ENCODE measurements at places on chromosomes 6 and 20.

GRCh38 chr6:1212919-1213318 is 99.0 kb upstream of the FOXQ1 start:
- no peaks in the 10 kb centered on the region for H3K4me1 ChIP-seq
- no peaks in the 10 kb centered on the region for H3K36me3 ChIP-seq
- DNase-seq, result no peak
- H3K27ac ChIP-seq, result no peak overlapping the region

DNA sequence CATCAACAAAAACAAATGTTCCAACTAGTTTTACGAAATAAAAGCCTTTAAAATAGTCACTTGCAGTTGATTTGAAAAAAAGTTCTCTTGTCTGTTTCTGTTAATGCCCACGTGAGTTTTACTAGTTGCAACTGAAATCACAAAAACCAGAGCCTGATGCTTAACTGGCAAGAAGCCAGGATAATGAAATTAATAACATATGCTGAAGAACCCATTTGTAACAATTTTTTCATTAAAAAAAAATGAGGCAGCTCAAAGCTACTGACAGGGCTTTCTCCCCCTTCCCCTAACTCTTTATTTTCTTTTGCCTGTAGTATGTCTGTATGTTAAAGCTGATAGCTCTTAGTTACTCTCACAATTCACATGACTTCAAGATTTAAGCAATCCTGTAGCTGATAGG is 132.7 kb upstream of the EYA4 start:
- no peak overlapping the region for H3K27ac ChIP-seq
- no peaks in the 10 kb centered on the region for H3K27me3 ChIP-seq
- no peak for DNase-seq
- H3K4me1 ChIP-seq, result no peaks in the 10 kb centered on the region
- H3K4me3 ChIP-seq, result no peak overlapping the region

DNA sequence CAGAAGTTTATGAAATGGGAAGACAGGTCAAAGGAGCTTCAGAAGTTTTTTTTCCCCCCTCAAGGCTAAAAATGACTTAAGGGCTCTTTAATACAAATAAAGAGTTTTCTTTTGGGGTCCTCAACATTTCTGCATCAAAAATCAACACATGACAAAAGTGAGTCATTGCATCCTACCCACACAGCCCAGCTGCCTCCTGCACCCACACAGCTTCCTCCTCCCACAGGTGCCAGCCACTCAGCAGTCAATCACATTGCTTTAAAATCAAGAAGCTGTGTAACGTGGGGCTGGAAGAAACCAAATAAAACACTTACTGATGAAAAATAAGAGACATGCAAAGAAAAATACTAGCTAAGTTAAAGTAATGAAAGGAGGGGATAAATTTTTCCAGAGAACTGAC is 68.5 kb downstream of the MAP3K5 start:
- no peaks in the 10 kb centered on the region for H3K27me3 ChIP-seq
- H3K4me3 ChIP-seq, result no peak overlapping the region
- H3K27ac ChIP-seq, result no peak overlapping the region
- H3K4me1 ChIP-seq, result no peaks in the 10 kb centered on the region

DNA sequence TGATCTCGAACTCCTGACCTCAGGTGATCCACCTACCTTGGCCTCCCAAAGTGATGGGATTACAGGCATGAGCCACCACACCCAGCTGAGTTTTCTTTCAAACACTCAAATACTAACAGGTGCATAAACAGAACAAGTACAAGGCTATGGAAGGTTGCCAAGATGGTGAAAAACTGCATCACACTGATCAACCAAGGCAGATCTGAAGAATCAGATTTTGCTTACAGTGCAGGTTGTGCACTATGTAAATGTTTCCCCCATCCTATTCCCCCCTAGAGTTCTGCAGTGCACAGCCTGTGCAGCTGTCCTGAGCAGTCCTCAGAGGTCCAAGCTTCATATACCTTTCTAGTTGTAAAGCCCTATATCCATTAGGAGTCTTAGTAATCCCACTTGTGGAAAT is 73.0 kb downstream of the GFRA4 start:
- H3K4me1 ChIP-seq, result no peaks in the 10 kb centered on the region
- no peak overlapping the region for H3K27ac ChIP-seq

DNA sequence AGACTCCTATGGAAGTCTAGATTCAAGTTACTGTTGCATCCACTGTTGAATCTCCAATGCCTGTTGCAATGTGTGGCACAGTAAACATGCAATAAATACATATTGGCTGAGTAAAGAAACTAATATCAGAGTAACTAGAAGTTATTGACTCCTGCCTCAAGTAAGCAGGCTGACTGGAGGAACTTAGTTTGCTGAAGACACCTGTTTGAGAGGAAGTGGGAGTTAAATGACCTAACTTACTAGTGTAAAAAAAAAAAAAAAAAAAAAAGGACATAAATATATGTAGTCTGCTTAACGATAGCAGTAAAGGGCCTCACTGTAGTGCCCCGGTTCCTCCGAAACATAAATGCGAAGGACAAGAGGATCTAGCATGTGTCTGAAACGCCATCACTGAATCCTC is 249.8 kb upstream of the PRDM1 start:
- no peaks in the 10 kb centered on the region for H3K4me1 ChIP-seq
- DNase-seq, result no peak
- no peaks in the 10 kb centered on the region for H3K27me3 ChIP-seq
- no peak overlapping the region for H3K27ac ChIP-seq

DNA sequence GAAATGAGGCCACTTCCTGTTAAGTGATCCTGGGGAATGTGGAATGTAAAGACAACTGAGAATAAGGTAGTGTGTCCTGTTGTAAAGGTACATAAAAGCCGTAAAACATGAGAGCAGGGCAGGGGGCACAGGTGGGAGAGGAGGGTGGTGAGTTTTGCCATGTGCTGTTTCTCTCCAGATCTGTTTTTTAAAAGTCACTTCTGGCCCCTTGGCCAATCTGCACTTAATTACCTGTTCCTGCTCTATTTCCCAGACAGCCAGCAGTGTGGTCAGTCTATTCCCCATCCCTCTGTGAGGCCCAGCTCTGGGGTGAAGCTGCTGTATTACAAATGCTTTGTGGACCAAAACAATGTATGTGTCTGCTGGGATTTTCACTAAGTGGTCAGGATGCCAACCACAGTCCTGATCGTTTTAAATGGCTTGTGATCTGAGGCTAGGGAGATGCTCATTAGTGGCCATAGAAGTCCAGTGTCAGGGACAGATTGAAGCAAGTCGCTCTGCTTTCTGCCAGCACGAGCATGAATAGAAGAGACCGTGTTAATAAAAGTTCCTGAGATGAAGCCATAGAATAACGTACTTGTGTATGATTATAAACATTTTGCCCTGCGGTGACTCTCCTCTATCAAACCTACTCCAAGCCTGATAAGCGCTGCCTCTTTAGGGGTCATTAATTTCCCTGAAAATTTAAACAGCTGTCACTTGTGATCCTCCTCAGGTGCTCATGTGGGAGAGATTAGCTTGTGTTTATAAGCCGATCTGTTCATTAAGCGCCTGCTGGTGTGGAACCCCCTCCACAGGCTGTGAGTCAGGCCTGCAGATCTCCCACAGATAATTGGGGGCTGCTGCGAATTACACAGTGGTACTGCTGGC is 111.8 kb upstream of the CENPW start:
- no peaks in the 10 kb centered on the region for H3K27me3 ChIP-seq
- no peak overlapping the region for H3K4me3 ChIP-seq
- H3K27ac ChIP-seq, result no peak overlapping the region
- no peak for DNase-seq
- H3K36me3 ChIP-seq, result no peaks in the 10 kb centered on the region

DNA sequence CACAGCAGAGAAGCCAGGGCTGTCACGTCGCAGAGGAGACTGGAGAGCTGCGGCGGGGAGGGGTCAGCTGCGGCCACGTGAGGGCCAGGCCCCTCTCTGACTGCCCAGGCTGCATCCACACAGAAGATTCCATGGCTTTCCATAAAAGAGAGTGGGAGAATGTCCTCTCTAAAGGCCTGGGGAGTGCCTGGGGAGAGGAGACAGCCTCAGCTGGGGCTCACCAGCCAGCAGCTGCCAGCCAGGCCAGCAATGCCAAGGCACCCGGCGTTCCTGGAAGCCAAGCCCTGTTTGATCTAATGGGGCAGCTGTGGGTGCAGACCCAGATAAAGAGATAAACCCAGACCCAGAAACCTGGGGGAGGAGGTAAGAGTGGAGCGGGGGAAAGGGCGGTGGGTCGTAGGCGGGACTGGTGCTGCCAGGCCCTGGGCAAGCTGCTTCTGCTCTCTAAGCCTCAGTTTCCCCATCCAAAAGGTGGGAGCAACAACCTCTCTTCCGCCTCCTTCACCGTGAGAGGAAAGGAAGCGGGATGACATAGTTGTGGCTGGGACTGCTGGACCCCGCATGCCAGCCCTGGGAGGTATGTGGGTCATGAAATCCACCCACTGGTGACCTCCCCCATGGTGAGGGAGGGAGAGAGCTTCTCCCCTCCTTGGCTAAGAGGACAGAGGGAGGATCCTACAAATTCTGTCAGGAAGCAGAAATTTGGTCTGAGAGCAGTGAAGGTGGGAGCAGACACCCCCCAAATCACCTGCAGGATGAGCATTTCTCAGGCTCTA is 3.1 kb upstream of the OSBPL2 start:
- no peak overlapping the region for H3K27ac ChIP-seq
- no peak for DNase-seq
- H3K4me1 ChIP-seq, result no peaks in the 10 kb centered on the region

GRCh38 chr6:144854654-144855053 is 569.5 kb downstream of the UTRN start:
- H3K4me3 ChIP-seq, result no peak overlapping the region
- H3K27ac ChIP-seq, result no peak overlapping the region
- DNase-seq, result no peak
- H3K4me1 ChIP-seq, result no peaks in the 10 kb centered on the region
- peaks cover 35% of the 10 kb centered on the region for H3K36me3 ChIP-seq

- no peak for DNase-seq
- no peaks in the 10 kb centered on the region for H3K4me1 ChIP-seq
- H3K27ac ChIP-seq, result no peak overlapping the region
- no peaks in the 10 kb centered on the region for H3K27me3 ChIP-seq
- no peak overlapping the region for H3K4me3 ChIP-seq
- no peaks in the 10 kb centered on the region for H3K36me3 ChIP-seq
These were observed 30.4 kb upstream of the SPDEF start for GRCh38 chr6:34586327-34587040.

- no peak overlapping the region for H3K27ac ChIP-seq
- H3K4me3 ChIP-seq, result no peak overlapping the region
- no peaks in the 10 kb centered on the region for H3K27me3 ChIP-seq
- peaks cover 8% of the 10 kb centered on the region for H3K4me1 ChIP-seq
- H3K36me3 ChIP-seq, result no peaks in the 10 kb centered on the region
These were observed 664.2 kb downstream of the QKI start for GRCh38 chr6:164078532-164079274.
